ENCODE measurements at places on chromosomes 3 and 15. TPM values are rescaled to one million over a fixed set of nuclear protein-coding genes. Genes with fewer than 3 reads are reported as not detected.

SLC25A20 gene
- total RNA-seq: 31.5 TPM

HCN4 gene
- 0.02 TPM for total RNA-seq

ZNF710 gene
- total RNA-seq: 13.2 TPM

DPPA2 gene
- total RNA-seq: not detected

NR1I2 gene
- 0.38 TPM for total RNA-seq

STAC gene
- total RNA-seq: not detected

CHRFAM7A gene
- total RNA-seq: not detected

ATP10A gene
- total RNA-seq: 24.0 TPM

DNA sequence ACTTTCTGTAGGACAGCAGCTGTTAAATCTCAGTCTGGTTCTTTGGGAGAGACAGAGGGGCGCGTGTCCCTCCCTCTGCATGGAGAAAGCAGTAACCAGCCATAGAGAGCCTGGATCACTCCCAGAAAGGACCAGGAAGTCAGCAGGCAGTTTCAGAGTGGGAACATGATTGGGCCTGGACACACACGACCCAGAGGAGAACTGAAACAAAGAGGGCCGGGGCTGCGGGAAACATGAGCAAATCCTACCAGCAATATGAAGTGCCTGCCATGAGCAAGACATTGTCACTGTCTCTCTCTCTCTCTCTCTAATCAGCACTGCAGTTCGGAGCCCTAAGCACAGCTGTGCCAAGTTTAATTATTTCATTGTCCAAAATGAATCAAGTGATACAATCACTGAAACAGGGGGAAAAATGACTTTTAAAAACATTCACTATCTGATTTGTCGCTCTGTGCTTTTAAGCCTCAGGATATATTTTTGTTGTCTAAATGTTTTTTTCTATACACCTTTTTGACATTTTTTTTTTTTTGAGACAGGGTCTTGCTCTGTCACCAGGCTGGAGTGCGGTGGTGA lies 17.6 kb downstream of the MUC13 start:
- no peaks in the 10 kb centered on the region for H3K27me3 ChIP-seq
- no peaks in the 10 kb centered on the region for H3K36me3 ChIP-seq
- no peak for DNase-seq
- H3K27ac ChIP-seq: no peak overlapping the region

GRCh38 chr15:95051861-95052260 lies 820.5 kb downstream of the MCTP2 start:
- H3K36me3 ChIP-seq: no peaks in the 10 kb centered on the region
- no peak overlapping the region for H3K4me3 ChIP-seq
- H3K27me3 ChIP-seq: no peaks in the 10 kb centered on the region
- H3K4me1 ChIP-seq: no peaks in the 10 kb centered on the region
- no peak for DNase-seq

GRCh38 chr15:81783586-81783985 lies 262.2 kb downstream of the MEX3B start:
- no peaks in the 10 kb centered on the region for H3K4me1 ChIP-seq
- no peak overlapping the region for H3K4me3 ChIP-seq
- DNase-seq: no peak
- no peaks in the 10 kb centered on the region for H3K36me3 ChIP-seq
- H3K27me3 ChIP-seq: no peaks in the 10 kb centered on the region
- no peak overlapping the region for H3K27ac ChIP-seq

DNA sequence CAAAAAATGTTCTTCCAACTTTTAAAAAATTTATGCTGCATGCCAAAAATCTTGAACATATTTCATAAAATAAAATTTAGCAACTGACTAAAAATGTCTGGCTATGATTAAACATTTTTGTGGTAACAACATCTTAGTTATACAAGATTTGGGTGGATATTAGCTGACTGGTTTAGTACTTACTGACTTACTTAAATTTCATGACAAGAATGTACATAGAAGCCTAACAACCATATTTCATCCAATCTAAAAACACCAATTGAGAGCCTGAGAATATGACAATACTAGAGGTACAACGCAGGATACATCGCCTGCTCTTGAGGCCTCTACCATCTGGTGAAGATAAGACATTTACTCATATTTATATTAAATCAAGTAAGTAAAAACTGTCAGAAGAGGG lies 34.6 kb downstream of the GNB4 start:
- no peak overlapping the region for H3K27ac ChIP-seq
- DNase-seq: no peak
- H3K4me1 ChIP-seq: no peaks in the 10 kb centered on the region
- H3K27me3 ChIP-seq: no peaks in the 10 kb centered on the region
- no peaks in the 10 kb centered on the region for H3K36me3 ChIP-seq

GRCh38 chr15:89030311-89030710 lies 57.9 kb upstream of the ABHD2 start:
- no peak overlapping the region for H3K4me3 ChIP-seq
- no peaks in the 10 kb centered on the region for H3K27me3 ChIP-seq
- no peak overlapping the region for H3K27ac ChIP-seq
- no peaks in the 10 kb centered on the region for H3K4me1 ChIP-seq
- H3K36me3 ChIP-seq: no peaks in the 10 kb centered on the region

DNA sequence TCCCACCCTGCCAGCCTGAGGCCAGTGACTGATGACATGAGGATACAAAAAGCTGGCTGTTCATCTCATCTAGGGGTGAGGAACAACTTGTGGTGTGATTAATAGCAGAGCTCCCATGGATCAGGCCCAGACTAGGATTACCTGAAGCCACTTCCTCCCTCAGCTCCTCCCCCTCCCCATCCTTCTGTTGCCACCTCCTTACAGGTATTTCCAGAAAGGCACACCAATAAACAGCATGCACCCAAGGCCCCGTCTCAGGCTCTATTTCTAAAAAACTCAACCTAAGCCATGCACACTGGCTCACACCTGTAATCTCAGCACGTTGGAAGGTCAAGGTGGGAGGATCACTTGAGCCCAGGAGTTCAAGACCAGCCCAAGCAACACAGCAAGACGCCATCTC lies 54.1 kb downstream of the SRGAP3 start:
- DNase-seq: no peak
- no peaks in the 10 kb centered on the region for H3K4me1 ChIP-seq
- H3K36me3 ChIP-seq: no peaks in the 10 kb centered on the region
- no peaks in the 10 kb centered on the region for H3K27me3 ChIP-seq
- H3K27ac ChIP-seq: no peak overlapping the region
- H3K4me3 ChIP-seq: no peak overlapping the region

- H3K27me3 ChIP-seq: no peaks in the 10 kb centered on the region
- no peaks in the 10 kb centered on the region for H3K36me3 ChIP-seq
- peak; percentile 75 for DNase-seq
- peaks cover 38% of the 10 kb centered on the region for H3K4me1 ChIP-seq
- H3K4me3 ChIP-seq: peak within 1 kb of the TSS; percentile 69
- H3K27ac ChIP-seq: peak within 1 kb of the TSS; percentile 75
These were observed at the start of gene B4GALT4 for GRCh38 chr3:119240591-119241434. B4GALT4 (minus strand) TSS chr3:119240878; CDS start chr3:119230099, 10,779 bp downstream.

DNA sequence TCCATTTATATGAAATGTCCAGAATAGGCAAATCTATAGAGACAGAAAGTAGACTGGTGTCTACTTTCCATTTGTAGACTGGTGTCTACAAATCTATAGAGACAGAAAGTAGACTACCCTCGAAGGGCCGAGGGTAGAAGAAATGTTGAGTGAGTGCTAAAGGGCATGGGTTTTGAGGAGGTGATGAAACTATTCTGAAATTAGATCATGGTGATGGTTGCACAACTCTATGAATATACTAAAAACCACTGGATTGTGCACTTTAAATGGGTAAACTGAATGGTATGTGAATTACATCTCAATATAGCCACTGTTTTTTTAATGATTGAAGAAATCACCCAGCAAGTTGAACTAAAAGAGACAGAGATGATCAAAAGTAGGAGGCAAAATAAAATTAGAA lies 27.9 kb downstream of the TP53BP1 start:
- H3K4me3 ChIP-seq: no peak overlapping the region
- no peaks in the 10 kb centered on the region for H3K4me1 ChIP-seq
- no peak for DNase-seq
- no peak overlapping the region for H3K27ac ChIP-seq

DNA sequence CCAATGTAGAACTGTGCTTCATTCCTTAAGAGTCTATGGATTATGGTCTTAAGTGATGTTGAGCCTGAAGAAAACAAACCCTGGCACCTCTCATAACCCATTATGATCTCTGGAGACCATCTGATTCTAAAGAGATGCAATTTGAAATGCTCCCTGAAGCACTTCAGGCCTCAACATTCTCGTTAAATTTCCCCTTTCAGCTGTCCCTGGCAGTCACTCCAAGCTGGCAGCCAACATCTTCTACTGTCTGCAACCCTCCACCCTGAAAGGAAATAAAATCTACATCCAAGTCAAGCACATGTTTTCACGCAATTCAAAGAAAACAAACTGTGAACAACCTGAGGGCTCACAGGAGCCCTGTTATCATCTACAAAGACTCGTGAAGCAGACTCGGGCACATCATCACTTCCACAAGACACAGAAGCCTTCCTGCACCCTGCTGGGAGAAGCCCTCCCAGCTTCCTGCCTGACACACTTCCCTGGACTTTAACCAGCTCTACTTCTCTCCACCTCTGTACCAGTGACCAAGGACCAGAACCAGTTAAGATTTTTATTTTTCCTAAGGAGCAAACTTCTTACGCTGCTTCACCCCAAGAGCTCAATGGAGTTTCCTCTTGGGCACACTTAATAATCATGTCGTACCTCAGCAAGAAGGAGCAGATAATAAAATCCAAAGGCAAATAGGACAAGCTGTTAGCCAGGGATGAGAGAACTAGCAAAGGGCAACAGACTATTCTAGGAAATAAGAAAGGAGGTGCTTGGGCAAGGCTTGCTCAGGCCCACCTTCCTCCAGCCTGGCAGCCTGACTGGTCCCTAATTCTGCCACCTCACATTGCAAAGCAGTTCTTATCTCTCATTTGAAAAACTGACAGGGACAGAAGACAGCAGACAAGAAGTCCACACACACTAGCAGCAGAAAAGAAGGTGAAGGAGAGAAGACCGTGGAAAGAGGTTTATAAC lies 67.1 kb downstream of the MAGI1 start:
- H3K36me3 ChIP-seq: no peaks in the 10 kb centered on the region
- no peak overlapping the region for H3K27ac ChIP-seq
- no peaks in the 10 kb centered on the region for H3K27me3 ChIP-seq
- no peak overlapping the region for H3K4me3 ChIP-seq
- DNase-seq: no peak

DNA sequence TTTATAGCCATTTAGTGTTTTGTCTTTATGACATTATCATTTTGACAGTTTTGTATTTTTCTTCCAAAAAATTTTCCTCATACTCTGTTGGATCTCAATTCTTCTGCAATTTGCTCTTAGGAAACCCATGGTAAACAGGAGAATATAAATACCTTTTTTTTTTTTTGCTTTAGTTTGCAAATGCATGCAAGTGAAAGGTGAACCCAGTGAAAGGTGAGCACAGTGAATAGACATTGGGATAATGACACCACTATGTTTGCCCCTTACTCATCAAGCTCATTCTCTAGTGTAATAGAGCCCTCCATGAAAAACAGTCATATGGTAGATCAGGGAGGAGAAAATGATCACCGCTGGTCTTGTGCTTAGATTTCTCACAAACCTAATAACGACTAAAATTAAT lies 59.0 kb upstream of the TRPC1 start:
- no peaks in the 10 kb centered on the region for H3K27me3 ChIP-seq
- no peaks in the 10 kb centered on the region for H3K4me1 ChIP-seq
- H3K4me3 ChIP-seq: no peak overlapping the region
- H3K36me3 ChIP-seq: no peaks in the 10 kb centered on the region
- no peak overlapping the region for H3K27ac ChIP-seq

DNA sequence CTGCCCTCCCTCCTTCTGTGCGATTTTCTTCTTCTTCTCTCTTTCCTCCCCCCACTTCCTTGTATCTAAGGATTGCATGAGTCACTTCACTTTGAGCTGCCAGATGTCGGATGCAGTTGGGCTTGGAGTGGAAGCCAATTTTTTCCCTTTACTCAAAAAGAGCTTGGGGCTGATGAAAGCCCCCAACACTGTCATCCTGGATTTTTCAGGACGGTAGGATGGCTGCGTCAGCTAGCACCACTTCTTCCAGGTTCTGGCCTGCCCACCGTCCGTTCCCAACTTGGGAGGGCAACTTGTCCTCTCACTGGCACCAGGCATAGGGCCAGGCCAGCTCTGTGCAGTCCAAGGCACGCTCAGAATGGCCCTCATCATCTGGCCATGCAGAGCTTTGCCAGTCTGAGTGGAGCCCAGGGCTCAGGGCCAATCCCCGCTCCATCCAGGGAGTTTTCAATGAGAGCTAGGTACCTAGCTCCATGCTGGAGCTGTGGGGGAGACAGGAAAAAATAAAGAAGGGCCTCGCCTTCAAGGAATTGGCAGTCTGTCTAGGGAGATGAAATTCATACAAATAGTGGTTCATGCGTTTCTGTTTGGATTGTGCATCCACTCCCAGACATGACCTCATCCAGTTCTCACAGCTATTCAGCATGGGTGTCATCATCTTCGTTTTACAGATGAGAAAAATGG lies 47.7 kb upstream of the INSYN1 start:
- no peak overlapping the region for H3K27ac ChIP-seq
- H3K36me3 ChIP-seq: no peaks in the 10 kb centered on the region
- no peaks in the 10 kb centered on the region for H3K4me1 ChIP-seq
- no peak for DNase-seq

DNA sequence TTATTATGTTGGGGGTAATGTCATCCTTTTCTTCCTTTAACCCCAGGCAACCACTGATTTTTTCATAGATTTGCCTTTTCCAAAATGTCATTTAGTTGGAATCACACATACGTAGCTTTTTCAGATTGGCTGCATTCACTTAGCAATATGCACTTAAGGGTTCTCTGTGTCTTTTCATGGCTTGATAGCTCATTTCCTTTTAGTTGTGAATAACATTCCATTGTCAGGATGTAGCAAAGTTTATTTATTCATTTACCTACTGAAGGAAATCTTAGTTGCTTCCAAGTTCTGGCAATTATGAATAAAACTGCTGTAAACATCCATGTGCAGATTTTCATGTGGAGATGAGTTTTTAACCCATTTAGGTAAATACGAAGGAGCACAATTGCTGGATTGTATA lies 125.4 kb downstream of the AGBL1 start:
- H3K27me3 ChIP-seq: no peaks in the 10 kb centered on the region
- no peak for DNase-seq
- H3K36me3 ChIP-seq: no peaks in the 10 kb centered on the region
- no peak overlapping the region for H3K4me3 ChIP-seq
- no peak overlapping the region for H3K27ac ChIP-seq

DNA sequence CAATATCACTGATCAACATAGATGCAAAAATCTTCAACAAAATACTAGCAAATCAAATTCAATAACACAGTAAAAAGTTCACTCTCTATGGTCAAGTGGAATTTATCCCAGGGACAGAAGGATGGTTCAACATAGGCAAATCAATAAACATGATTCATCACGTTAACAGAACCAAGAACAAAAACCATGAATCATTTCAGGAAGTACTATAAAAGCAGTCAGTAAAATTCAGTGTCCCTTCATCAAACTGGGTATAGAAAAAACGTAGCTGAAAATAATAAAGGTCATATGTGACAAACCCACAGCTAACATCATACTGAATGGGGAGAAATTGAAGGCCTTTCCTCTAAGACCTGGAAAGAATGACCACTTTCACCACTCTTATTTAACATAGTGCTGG lies 172.1 kb downstream of the POLR2M start:
- H3K4me1 ChIP-seq: no peaks in the 10 kb centered on the region
- no peaks in the 10 kb centered on the region for H3K27me3 ChIP-seq
- H3K36me3 ChIP-seq: no peaks in the 10 kb centered on the region
